Activated B cell treated with CpG ODN at 0.5 μM for 24 hours (primary cell): ENCODE measurements at places on chromosomes 2 and 18.

- no peak for DNase-seq
Observed at GRCh38 chr2:235059161-235059560, 107.3 kb downstream of the SH3BP4 start.

- no peak for DNase-seq
Observed at GRCh38 chr2:20429528-20429927, 17.3 kb upstream of the RHOB start.

- DNase-seq: no peak
Observed at GRCh38 chr2:140918426-140918825, 1212.4 kb downstream of the LRP1B start.

- no peak for DNase-seq
Observed at GRCh38 chr18:35841283-35841682, 131.2 kb upstream of the RMP24 start.

- DNase-seq: no peak
Observed at GRCh38 chr2:28325173-28325566, 67.5 kb upstream of the FOSL2 start.

GRCh38 chr18:50473881-50474280, 86.0 kb upstream of the MAPK4 start:
- DNase-seq: no peak

GRCh38 chr2:200431996-200432705, 77.7 kb downstream of the KCTD18 start:
- DNase-seq: no peak

DNA sequence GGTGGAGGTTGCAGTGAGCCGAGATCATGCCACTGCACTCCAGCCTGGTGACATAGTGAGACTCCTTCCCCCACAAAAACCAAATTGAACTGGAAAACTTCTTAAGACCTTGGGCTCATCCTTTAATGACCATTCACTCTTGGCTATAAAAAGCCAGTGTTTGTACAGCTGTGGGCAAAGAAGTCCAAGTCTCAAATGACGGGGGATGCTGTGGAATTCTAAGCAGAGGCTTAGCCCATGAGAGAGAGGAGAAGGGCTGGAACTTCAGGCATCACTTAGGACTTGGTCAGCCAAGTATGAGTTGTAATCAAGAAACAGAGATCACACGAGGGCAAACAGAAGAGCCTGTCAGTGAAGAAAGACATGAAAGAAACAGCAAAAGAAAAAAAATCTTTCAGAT, 79.3 kb upstream of the POU3F3 start:
- no peak for DNase-seq
